ENCODE measurements at places on chromosomes 12 and 14. TPM values are rescaled to one million over a fixed set of nuclear protein-coding genes. Genes with fewer than 3 reads are reported as not detected.
A peak's percentile ranks its signal among the peaks of the same experiment; 100 is the strongest.

Gene LRP1-AS
- not detected for total RNA-seq

Gene ZNF605
- 11.4 TPM for total RNA-seq

Gene DLGAP5
- 40.3 TPM for total RNA-seq

Gene EFCAB11
- total RNA-seq, result 2.2 TPM

Gene PPP2R5E
- 12.2 TPM for total RNA-seq

Gene GLIPR1L1
- total RNA-seq, result not detected

DNA sequence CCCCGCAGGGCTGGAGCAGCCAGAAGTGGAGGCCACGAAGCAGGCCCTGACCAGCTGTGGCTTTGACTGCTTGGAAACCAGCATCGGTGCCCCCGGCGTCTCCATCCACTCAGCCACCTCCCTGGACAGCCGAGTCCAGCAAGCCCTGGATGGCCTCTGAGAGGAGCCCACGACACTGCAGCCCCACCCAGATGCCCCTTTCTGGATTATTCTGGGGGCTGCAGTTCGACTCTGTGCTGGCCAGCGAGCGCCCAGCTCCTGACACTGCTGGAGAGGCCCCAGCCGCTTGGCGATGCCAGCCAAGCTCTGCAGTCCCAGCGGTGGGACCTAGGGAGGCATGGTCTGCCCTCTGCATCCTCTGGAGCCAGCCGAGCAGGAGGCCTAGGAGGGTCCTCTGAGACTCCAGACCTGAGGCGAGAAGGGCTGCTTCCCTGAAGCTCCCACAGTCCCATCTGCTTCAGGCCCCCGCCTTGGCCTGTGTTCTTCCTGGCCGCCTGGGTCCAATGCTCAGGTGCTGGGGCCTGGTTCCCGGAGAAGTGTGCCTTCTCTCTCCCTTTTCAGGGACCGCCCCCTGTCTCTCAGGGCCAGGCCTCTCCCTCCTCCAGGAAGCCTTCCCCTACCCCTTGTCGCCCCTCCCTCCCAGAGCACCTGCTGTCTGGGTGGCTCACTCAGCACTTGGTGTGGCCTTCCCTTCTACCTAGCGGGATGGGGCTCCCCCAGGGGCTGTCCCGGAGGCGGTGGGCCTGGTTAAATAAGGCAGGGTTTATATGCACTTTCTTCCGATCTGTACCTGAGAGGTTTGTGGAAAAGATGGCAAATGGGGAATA lies 23.0 kb downstream of the MVK start:
- no peak for DNase-seq

DNA sequence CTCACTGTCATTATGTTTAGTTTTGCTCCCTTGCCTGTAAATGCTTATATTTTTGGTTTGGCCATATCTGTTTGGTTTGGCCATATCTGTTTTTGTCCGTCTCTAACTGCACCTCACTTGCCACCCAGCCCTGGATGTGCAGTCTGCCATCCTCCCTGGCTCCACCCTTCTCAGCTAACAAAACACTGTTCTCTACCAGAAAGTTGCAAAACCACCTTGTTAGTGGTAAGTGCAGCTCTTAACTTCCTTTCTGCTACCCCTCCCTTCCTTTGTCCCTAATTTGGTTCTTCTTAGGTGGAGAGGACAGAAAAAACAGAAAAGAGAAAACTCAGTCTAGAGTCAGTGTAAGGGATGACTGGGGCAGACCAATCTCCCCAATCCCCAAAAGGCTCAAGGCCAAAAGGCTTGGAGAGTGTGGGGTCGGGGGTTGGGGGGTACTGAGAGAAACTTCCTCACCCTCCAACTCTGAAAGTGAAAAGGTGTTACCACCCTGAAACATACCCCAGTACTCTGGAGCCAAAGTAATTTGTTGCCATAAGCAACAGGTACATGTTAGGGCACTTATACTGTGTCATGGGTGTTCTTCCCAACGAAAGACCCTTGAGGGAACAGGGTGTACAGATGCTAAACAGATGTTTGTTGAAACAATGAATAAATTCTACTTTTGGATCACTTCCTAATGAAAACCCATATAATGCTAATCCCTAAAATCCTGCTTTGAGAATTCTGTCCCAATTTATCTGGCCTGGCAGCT lies 5.0 kb downstream of the BIN2 start:
- DNase-seq, result no peak

DNA sequence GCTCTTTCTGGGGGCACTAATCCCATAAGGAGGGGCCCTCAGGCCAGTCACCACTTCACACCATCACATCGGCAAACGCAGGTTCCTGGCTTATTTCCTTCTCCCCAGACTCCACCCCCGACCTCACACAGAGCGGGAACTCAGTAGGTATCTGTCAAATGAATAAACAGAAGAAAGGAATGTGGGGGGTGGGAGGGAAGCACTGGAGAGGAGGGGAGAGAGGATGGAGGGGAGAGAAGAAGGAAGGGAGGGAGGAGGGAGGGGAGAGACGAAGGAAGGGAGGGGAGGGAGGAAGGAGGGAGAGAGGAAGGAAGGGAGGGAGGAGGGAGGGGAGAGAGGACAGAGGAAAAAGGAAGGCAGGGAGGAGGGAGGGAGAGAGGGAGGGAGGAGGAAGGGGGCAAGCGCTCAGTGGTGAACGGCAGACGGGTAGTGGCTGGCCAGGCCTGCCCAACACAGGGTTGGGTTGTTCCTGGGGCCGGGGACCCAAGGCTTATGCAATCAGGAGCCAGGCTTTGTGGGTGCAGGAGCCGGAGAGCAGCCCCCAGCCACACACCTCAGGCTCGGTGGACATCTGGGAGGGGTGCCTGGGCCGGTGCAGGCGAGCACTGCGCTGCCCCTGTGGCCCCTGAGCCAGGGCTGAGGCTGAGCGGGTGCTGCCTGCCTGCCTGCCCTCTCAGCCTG lies 52.6 kb upstream of the FBRSL1 start:
- DNase-seq, result no peak

GRCh38 chr12:122862872-122863701 lies 27.8 kb downstream of the HIP1R start:
- DNase-seq, result no peak

DNA sequence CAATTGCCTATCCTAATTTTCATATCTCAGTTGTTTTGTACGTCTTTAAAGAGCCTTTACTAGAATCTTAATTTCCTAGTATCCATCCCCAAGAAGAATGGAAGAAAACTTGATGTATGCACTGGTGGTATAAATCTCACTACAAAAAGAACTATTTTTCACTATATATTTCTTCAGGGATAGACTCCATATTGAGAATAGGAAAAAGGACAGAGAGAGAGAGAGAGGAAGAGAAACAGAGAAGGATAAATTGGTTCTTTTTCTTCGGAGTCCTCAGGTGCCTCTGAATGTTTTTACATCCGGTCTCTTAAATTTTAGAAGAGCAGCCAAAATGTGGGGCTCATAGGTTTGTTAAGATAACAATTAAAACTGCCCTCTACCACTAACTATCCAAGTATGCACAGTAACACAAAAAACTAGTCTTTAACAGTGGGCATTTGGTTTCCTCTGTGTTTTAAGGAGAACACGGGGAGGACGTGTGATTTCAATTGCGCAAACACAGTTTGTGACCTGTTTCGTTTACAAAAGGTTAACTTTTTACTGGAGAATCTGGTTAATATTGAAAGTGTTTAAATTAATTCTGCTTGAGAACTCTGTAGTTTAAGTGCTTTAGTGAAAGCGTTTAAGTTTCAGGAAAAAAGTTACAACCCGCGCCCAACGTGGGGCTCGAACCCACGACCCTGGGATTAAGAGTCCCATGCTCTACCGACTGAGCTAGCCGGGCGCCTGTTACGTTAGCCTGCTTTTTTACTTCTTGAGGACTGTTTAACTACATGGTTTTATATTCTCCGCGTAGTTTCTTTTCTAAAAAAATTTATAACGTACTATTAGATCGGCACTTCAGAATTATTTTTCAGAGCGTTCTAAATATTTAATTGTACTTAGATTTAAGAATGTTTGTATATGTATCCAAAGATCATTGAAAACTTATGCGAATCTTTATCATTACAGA lies 5.1 kb upstream of the PSMA3 start:
- DNase-seq, result peak; percentile 64

GRCh38 chr14:81633496-81633895 lies 99.8 kb upstream of the SEL1L start:
- no peak for DNase-seq

GRCh38 chr14:39055786-39056474 lies 47.1 kb downstream of the SEC23A start:
- DNase-seq, result no peak

DNA sequence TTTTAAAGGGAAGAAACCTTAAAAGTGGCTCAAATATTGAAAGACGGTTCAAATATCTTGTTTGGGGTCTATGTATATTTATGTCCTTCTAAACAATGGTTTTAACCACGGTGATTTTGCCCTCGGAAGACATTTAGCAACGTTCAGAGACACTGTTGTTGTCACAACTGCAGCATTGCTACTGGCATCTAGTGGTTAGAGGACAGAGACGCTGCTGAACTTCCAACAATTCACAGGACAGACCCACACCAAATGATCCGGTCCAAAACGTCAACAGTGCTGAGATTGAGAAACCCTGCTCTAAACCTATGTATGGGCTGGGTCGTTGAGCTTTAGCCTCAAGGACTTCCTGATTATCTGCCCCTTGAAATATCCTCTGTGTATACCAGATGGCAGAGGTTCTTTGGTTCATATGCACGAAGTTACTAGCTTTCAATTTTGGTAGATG lies 1.7 kb downstream of the ANGEL1 start:
- peak; percentile 34 for DNase-seq

DNA sequence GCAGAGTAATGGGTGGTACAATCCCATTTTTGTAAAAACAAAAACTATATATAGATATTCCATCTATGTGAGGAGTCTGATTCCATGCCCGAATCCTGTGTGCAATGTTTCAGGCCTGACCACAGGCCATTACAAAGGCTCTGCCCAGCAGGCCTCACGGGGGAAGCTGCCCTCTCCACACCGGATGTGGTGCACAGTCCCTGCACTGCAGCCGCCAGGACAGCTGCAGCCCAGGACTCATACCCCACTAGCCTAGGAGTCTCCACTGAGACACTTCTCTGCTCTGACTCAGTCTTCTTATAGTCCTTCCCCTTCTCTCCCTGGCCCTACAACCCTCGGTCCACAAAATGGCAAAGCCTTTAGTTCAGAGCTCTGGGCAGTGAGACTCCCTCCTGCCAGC lies 190.4 kb downstream of the PPM1H start:
- peak; percentile 34 for DNase-seq

DNA sequence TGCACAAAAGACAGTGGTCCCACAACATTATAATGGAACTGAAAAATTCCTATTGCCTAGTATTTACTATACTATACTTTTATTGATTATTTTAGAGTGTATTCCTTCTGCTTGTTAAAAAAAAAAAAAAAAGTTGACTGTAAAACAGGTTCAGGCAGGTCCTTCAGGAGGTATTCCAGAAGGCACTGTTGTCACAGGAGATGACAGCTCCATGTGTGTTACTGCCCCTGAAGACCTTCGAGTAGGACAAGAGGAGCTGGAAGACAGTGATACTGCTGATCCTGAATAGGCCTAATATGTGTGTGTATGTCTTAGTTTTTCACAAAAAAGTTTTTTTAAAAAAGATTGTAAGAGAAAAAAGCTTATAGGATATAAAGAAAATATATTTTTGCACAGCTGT lies 12.3 kb downstream of the UBE2N start:
- no peak for DNase-seq

DNA sequence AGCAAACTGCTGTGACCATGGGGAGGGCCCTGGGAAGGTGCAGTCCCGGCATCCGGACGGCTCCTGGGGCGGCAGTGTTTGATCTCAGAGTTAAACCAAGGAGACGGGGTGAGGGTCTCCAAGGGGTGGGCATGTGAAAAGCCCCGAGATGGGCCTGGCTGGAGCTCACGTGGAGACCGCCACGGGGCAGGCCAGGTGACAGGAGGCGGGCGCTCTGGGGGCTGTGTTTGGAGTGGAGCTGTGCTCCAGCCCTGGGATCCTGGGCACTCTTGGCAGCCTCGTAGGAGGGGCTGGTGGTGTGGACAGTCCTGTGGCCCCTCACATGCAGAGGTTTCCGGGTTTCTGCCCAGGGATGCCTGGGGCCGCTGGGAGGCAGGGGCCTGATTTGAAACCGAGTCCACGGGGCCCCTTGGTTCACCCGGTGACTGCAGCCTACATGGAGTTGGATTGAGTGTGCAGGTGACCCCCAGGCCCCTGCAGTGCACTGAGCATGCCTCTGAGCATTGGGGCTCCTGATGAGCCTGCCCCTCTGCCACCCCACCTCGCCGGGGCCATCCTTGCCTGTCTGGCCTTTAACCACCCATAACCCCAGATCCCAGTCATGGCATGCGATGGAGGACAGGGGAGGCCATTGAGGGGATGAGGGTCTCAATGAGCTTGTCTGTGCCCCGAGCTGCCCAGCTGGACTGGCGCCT lies 8.4 kb downstream of the KIF26A start:
- no peak for DNase-seq
